ENCODE measurements at places on chromosomes 7 and 10.
A peak's percentile ranks its signal among the peaks of the same experiment; 100 is the strongest.

DNA sequence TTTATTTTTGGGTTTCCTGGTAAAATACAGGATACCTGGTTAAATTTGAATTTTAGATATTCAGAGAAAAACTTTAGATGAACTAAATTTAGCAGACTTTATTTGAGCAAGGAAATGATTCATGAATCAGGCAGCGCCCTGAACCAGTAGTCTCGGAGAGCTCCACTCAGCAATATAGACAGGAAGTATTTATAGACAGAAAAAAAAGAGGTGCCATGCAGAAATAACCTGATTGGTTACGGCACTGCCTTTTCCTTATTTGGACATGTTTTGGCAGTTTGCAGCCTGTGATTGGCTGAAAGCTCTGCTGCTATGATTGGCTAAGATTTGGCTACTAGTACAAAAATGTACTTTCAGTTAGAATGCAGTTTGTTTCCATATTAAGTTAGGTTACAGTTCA, 198.3 kb upstream of the DKK1 start:
- no peak for DNase-seq

DNA sequence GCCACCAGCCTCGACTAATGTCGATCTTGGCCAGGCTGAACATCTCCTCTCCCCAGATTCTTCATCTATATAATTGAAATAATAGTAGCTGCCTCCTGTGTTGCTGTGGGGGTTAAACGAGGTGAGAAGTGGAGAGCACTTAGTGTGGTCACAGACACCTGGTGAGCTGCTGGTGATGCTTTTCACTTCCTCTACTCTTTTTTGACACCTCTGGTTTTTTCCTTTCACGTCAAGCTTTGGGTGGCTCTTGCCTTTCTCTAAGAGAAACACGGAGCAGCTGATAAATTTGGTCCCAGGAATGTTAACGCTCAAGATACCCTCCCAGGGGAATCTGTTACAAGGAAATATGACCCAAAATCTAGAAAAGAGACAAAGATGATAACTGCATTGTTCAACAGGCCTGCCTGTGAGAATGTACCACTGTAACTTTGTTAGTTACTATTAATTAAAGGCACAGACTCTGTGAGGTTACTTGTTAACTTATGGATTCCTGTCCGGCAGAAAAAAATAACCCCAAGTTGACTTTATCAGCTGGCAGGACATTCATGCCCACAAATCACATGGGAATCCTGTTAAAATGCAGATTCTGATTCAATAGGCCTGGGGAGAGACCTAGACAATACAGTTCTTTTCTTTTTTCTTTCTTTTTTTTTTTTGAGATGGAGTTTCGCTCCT, 9.5 kb upstream of the NPFFR1 start:
- no peak for DNase-seq

- DNase-seq, result no peak
Observed at GRCh38 chr7:49243521-49243920, 319.2 kb downstream of the CDC14C start.

GRCh38 chr10:123771877-123772644, 105.9 kb downstream of the GPR26 start:
- no peak for DNase-seq

- DNase-seq, result no peak
Observed at GRCh38 chr7:106127984-106128780, 16.1 kb upstream of the SYPL1 start.

DNA sequence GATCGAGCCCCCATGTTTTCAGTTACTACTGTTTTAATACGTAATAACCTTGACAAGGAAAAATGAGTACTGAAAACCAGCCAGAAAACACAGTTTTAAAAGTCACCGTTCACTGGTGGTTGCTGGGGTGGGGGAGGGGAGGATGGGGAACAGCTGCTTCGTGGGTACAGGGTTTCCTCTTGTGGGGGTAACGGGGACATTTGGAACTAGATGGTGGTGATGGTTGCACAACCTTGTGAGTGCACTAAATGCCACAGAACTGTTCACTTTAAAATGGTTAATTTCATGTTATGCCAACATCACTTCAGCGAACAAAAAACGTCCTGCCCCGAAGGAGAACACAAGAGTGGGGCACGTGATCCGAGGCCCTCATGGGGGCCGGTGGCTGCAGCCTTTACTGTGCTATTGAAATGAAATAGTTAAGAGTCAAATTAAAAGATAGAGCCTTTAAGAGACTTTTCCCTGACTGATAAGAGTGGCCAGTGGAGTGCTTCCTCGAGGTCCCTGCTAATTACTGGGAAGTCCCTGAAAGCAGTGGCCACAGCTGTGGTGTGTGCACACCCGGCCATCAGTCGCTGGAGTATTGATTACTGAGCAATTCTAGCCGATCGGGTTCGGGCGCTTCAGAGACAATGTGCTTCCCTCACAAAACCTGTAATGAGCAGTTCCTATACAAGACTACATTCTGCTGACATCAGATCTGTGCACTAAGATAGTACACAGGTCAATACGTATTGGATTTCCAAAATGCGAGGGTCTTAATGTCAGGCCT, 80.3 kb downstream of the EBF3 start:
- DNase-seq, result no peak

DNA sequence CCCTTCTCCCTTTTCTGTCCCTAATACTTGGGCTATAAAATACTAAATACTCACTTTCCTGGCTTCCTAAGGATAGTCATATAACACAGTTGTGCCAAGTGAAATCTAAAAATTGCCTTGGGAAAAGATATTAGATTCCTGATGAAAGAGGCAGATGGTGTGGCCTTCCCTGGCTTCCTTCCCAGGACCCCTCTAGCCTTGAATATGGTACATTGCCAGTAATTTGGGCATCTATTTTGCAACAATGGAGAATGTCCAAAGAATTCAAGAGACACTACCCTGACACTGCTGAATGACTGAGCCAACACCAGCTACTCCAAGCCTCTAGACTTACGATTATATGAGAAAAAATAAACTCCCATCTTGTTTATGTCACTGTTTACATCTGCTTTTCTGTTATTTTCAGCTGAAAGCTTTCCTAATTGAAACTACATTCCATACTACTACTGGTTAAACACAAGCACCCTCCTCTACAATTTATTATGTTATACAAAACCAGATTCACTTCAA, 17.9 kb downstream of the COPG2 start:
- DNase-seq, result no peak

GRCh38 chr10:68934994-68935393, 21.0 kb upstream of the DDX21 start:
- no peak for DNase-seq

DNA sequence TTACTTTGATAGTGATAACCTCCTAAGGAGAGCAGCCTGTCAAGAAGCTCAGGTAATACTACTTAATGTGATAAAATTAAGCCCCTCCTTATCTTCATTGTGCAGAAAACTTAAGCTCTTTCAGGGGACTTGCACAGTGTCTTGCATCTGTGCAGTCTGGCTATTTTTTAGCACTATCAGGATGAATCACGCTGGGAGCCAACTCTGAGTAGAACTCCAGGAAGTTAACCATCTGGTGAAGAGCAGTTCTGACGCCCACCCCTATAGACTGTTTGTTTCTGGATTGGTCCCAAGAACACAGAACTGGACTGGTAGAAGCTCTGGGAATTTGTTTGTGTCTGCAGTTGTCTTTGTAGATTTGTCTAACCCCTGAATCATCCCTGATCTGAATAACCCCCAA, 41.9 kb downstream of the AGK start:
- DNase-seq, result peak; percentile 14

DNA sequence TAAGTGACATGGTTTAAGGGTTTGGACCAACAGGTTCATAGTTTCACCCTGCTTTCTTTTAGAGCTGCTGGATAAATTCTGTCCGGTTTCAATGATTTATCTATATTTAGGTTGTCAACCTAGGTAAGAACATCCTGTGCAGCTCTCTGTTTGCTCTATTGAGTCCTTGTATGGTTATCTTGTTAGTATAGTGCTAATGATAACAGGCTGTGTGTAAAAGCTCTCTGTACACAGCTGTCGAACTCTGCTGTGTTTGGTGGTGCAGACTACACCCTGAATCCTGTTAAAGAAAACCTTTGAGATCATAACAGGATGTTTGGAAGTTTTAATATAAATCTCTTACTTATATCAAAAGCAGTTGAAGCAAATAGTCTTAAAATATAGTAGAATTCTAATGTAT, 219.2 kb downstream of the SDK1 start:
- no peak for DNase-seq

GRCh38 chr10:98467506-98468318, 21.0 kb upstream of the HPS1 start:
- peak; percentile 94 for DNase-seq

DNA sequence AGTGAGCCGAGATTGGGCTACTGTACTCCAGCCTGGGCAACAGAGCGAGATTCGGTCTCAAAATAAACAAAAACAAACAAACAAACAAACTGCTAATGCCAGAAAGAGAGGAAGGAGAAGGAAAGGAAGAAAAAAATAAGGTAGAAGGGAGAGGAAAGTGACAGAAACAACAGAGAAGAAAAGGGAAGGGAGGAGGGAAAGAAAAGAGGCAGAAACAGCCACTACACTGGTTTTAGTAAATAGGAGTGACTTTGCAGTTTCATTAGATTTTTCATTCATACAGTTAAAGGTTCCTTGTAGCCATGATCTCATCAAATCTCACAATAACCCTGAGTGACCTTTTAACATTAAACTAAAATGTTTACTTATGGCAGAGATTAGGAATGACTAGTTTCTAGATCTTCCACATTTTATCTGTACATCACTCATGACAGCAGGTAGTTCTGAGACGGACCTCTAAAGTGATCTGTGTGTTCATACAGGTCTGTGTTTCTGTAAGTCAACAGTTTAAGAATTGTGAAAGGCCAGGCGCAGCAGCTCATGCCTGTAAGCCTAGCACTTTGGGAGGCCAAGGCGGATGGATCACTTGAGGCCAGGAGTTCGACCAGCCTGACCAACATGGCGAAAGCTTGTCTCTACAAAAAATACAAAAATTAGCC, 191.3 kb upstream of the KLF14 start:
- DNase-seq, result no peak

DNA sequence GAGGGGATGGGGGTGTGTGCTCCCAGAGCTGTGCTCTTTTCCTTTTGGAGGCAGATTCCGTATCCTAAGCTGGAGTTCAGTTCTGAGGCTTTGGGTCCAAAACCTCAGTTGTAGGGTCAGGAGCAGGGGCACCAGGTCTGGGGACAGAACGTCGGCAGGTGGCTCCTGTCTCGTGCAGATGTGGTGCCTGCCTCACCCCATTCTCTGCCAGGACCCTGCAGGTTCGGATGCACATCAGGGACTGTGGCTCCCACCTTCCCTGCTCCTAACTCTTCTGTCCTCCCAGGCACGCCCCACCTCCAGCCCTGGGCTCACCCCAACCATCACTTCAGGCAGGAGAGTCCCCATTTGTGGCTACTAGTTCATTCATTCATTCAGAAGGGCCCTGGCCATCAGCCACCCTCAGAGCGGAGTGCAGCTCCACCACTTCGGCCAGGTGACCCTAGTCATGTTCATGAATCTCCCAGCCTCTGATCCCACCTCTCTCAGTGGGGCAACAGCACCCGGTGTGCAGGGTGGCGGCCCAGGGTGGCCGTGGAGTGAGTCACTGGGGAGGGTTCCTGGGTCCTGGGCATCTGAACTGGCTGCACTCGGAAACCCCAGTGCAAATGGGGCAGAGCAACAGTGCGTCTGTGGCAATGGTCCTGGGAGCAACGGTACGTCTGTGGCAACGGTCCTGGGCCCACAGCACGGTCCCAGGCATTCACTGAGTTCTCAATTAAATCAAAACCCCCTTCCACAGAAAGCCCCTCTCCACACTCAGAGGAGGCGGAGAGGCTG, 100.8 kb upstream of the FAM20C start:
- DNase-seq, result no peak

DNA sequence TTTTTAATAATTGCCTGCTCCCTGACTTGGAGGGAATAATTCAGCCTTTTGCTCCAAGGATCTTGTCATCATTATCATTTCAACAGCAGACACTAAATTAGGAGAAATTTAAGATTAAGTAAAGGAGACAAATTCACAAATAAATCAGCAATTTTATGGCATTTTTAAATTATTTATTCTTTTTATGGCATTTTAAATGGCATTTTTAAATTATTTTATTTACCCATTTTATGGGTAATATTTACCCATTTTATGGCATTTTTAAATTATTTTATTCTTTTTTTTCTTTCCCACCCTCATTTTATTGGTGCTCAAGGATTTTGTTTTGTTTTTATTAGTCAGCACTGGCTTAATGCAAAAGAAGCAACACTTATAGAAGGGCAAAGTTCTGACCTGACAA, 1201.0 kb upstream of the SORCS1 start:
- DNase-seq, result no peak

DNA sequence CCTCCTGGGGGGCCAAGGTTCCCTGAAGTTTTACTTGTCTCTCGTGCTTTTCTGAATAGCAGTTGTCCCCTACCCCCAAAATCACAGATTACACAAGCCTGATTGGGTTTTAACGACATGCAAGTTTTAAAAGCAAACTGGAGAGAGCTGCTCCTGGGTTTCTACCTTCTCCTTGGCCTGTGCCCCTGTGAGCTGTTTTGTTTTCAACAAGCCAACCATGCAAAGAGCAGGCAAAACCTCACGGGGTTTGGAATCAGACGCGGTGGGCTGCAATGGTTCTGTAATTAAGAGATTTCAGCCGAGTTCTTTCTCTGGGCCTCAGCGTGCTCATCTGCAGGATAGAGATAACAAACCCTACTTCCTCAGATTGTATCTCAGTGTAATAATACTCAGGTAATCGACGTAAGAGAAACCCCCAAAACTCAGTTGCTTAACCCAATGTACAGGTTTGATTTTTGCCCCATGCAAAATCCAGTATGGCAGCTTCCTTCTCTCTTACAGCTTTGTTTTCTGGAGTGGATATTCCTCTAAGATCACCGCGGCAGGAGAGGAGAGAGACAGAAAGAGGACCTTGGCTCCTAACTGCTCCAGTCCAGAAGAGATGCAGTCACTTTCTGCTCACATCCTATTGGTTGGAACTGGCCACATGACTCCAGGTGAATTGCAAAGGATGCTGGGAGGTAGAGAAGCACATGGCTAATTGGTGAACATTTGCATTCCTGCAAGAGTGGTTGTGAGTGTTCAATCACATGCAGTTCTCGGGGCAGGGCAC, 42.0 kb downstream of the MYL10 start:
- no peak for DNase-seq

GRCh38 chr7:133139350-133139749, 57.5 kb upstream of the CHCHD3 start:
- DNase-seq, result peak; percentile 20

DNA sequence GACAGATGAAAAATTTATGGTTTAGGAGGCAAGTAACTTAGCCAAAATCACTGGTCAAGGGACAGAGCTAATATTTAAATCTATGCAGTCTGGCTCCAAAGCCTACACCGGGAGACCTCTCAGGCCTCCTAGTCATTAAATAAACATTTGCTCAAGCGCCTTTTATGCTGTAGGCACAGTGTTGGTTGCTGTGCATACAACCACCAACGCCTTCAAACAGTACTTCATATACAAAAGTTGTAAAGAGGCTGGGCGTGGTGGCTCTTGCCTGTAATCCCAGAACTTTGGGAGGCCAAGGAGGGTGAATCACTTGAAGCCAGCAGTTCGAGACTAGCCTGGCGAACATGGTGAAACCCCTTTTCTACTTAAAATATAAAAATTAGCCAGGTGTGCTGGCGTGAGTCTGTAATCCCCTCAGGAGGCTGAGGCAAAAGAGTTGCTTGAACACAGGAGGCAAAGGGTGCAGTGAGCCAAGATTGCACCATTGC, 159.8 kb downstream of the MAGI2 start:
- no peak for DNase-seq

Data from erythroblast (primary cell).